Adipose tissue (tissue), 3 donors: ENCODE measurements at places on chromosomes 1 and 21. TPM values are rescaled to one million over a fixed set of nuclear protein-coding genes. Genes with fewer than 3 reads are reported as not detected.

Gene TRABD2B
- polyA plus RNA-seq: 0.46 TPM

Gene PGBD5
- polyA plus RNA-seq: not detected

Gene NUP210L
- 0.02 TPM for polyA plus RNA-seq

Gene RUNX1
- 38.1 TPM for polyA plus RNA-seq

Gene KRTAP19-3
- not detected for polyA plus RNA-seq

Gene FCER1G
- polyA plus RNA-seq: 227 TPM

Gene WLS
- polyA plus RNA-seq: 20.1 TPM
